OCI-LY7 (cell line): ENCODE measurements at places on chromosomes 2 and 18. TPM values are rescaled to one million over a fixed set of nuclear protein-coding genes. Genes with fewer than 3 reads are reported as not detected.

DNA sequence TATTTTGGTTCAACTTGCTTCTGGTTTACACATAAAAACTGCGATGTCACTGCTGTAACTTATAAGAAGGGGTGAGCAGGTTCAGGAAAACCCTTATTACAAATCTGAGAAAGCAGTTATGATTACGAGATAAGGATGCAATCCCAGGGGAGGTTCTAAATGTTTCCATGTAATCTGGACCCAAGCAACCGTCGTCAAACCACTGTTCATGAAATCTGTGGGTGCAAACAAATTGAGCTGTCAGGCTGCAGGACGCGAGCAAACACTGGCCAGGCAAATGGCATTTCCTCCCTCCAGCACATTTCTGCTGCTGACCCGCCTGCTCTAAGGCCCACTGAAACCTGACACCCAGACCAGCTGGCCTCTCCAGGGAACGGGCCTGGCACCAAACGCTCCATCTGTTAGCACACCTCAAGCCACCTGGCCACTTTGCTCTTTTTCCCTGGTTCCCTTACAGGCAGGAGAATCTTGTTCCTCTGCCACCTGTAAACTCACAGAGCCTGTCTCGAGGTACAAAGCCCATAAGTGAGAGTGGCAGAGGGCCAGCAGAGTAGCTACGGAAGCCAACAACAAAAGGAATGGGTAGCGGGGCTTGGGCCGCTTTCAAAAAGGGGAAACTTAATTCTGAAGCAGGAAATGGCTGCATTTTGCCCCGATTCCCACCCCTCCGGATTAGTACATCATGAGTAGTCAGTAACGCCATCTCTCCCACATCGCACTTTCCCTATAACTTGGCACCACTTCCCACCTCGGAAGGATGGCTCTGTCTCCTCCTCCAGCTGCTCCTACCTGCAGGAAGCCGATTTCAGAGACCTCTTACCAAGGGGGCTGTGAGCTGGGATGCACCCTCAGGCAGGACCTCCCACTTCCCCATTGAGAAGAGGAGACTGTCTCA, 26.5 kb downstream of the CRACDL start:
- DNase-seq, result peak; percentile 79

GRCh38 chr18:49788327-49788898, 24.9 kb downstream of the ACAA2 start:
- DNase-seq, result no peak

Gene CCDC68
- total RNA-seq, result not detected in 2 replicates

DNA sequence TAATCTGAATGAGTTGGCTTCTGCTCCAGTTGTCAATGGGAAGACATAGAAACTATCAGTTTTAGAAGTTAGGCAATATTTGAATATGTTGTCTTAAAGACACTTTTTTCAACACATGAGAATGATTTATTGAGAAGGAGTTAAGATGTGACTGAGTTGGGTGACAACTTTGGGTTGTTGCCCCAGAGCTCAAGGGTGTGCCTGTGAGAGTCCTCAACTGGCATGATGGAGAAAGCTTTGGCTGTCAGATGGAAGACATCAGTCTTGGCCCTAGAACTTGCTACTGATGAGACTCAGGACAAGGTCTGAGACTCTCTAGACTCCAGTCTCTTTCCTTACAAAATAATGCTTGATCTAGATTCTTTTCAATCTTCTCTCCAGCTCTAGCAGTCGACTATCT, 69.0 kb upstream of the CTAGE1 start:
- DNase-seq, result no peak

- no peak for DNase-seq
Observed at GRCh38 chr2:219099329-219099728, 38.6 kb upstream of the IHH start.

DNA sequence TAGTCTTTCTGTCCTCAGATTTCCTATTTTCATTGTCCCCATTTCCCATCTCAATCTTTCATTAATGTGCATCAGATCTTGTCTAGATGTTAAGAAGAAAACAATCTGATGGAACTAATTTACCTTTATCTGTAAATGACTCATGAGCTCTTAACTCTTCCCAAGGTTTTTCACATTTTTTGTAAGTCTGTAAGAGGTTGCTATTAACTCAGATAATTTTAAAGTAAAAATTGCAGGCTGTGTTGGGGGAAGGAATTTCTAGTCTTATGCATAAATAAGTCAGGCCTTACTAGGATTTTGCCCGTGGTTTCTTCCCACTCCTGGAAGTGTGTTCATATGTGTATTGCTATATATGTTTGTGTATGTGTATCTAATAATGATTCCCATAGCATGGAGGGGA, 4.3 kb downstream of the NAB1 start:
- DNase-seq, result no peak

DNA sequence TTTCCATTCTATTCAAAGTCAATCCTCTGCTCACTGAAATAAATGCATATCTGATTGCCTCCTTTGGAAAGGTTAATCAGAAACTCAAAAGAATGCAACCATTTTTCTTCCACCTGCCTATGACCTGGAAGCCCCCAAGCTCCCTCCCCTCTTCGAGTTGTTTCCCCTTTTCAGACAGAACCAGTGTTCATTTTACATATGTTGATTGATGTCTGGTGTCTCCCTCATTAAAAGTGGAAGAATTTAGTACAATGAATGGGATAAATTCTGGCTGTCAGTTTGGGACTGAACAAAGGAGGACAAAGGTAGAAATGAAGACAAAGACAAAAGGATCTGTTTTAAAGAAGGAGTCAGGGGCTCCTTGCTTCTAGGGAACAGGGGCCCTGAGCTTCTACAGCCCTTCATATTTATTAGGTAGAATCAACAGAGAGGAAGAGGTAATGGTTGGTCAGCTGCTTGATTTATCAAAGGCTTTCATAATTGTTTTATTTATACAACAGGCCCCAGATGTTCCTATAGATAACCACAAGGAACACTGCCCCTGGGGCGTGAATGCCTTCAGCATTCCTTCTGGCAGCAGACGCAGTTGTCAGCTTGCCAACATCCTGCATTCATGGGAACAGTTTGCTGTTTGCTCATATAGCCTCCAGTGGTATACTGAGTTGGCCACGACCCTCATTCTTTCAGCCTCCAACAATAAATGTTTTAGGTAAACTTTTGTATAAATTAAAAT, 949.8 kb upstream of the LRATD1 start:
- DNase-seq, result no peak

Gene ALK
- total RNA-seq, result not detected in 2 replicates

DNA sequence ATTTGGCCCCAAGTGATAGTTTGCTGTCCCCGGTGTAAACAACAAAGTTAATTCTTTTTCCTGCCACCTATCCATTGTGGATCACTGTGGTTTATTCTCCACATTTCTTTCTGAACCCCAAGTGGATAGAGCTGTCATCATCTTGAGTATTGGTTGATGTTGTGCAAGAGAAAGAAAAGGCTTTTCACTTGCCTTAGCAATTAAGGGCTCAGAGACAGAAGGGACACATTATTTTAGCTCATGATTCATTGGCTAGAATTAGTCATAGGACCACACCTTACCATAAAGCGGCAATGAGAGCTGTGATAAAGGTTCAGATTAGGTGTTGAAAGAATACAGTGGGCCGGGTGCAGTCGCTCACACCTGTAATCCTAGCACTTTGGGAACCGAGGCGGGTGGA, 442.1 kb upstream of the DCC start:
- DNase-seq, result no peak

Gene SLC30A3
- total RNA-seq, result 61.0 and 71.6 TPM in 2 replicates

Gene SNED1
- total RNA-seq, result 13.6 and 15.3 TPM in 2 replicates

DNA sequence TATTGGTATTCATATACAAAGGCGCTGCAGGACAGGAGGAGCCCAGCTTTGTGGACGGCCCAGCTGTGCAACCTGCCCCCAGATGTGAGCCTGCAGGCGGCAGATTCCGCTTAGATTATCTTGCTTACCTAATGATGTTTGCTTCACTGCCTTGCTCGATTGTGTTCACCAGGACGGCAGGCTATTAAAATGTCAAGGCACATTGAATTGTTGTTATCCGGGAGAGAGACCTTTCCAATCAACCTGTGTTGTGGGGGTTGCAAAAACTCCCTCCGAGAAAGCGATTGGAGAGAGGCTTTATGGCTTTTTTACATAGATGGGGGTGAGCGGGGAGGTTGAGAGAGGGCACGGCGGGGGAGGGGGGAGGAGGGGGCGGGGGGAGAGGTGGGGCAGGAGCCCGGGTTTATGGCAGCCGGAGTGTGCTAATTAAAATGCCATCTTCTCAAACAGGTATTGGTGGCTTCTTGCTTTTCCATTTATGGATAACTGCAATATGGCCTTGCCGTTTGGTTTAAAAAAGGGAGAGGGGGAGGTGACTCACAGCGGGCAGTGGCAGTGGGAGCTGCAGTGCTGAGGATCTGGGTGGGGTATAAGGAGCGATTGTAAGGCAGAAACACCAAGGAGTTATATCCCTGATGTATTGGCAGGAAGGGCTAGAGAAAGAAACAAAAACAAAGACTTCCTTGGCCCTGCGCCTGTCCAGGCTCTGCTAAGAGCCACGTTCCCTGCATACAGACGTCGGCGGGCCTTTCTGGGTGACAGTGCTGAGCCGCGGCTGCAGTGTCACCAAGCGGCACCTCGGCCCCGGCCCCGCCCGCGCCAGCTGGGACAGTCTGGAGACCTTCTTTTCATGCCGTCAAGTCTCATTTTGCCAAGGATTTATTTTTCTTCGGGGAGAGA, 97.2 kb downstream of the INSIG2 start:
- DNase-seq, result peak; percentile 37

DNA sequence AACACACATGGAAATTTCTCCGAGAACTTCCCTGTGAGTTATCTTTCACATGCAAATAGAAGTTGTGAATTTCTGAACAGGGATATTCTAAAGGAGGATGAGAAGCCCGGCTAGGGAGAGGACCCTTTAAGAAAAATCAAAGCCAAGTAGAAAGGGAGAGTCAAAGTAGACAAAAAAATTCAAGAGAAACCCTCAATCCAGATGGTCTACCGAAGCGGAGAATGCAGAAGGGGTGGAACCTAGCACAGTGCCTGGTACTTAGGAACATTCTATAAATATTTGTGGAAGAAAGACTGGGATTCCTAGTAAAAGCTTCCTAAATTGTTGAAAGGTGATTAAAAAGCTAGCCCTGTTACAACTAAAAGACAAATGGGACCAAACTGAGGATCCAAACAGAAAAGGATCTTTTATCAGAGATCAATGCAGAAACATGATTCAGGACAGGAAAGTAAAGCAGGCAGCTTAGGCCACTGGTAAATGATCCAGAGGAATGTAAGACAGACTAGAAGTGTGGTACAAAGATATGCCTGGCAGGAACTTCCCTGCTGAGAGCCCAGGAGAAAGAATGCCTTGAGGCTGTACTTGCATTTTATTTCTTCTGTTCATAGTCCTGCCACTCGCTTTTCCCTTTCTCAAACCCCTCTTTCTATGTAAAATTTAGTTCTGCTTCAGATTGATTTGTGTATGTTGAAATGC, 19.5 kb upstream of the GLS start:
- no peak for DNase-seq

Gene CFAP210
- not detected in 2 replicates for total RNA-seq

GRCh38 chr2:29940706-29941105, 19.3 kb upstream of the ALK start:
- no peak for DNase-seq

DNA sequence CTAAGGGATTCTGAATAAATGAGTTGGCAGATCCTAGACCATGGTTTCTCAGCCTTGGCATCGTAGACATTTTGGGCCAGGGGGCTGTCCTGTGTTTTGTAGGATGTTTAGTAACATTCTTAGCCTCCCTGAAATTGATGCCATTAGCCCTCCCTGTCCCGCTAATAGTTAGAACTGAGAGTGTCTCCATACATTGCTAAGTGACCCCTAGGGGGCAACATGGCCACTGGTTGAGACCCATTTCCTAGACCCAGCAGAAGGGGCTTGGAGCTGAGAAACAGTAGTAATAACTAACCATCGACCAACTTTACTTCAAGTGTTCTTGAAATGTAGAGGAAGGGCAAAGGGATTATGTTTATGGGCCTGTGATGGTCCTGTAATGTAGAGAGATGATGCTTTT, 40.8 kb downstream of the KCMF1 start:
- peak; percentile 14 for DNase-seq

Gene SP5
- total RNA-seq, result not detected in 2 replicates

GRCh38 chr18:79452190-79452990, 56.7 kb downstream of the NFATC1 start:
- DNase-seq, result no peak

DNA sequence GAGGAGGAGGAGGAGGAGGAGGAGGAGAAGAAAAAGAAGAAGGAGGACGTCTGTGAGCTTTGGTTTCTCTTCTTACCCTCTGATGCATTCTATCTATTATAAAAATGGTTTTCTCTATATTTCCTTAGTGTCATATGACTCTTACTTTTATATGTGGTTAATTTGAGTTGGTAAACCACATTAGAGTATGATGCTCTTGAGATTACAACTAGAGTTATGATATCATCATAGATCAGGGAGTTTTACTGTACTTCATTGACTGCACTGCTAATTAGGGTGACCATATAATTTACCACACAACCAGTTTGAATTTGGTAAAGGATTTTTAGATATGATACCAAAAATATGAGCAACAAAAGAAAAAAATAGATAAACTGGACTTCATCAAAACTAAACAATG, 166.4 kb downstream of the ZNF385B start:
- no peak for DNase-seq

GRCh38 chr2:110116033-110116710, 550 bp upstream of the MALL start:
- no peak for DNase-seq

DNA sequence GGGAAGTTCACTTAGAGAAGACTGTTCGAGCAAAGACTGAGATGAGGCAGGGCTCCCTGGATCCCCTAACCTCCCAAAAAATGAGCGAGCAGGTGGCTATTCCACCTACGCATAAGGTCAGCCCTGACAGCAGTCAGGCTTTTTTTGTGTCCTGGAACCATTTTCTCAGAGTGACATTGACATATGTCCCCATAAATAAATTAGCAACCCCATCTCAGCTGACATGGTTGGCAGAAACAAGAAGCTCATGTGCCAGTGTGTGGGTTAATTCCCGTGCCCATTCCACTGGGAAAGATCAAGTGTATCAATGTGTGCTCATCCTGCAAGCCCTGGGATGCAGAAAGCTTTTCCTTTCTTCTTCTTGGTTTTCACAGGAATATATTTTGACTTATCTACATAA, 740.4 kb upstream of the CELF4 start:
- DNase-seq, result no peak

Gene ARHGAP15
- 72.1 and 84.1 TPM in 2 replicates for total RNA-seq

DNA sequence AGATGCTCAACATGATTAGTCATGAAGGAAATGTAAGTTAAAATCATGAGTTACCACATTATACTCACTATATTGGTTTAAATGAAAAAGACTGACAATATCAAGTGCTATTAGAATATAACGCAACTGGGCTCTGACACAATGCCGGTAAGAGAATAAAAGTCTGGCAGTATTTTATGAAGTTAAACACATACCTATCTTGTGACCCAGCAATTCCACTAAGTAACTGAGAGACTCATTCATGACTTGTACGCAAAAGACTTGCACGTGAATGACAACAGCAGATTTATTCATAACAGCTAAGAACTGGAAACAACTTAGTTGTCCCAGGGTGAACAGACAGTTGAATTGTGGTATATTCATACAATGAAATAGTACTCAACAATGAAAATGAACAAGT, 342.1 kb downstream of the SLC4A3 start:
- no peak for DNase-seq

DNA sequence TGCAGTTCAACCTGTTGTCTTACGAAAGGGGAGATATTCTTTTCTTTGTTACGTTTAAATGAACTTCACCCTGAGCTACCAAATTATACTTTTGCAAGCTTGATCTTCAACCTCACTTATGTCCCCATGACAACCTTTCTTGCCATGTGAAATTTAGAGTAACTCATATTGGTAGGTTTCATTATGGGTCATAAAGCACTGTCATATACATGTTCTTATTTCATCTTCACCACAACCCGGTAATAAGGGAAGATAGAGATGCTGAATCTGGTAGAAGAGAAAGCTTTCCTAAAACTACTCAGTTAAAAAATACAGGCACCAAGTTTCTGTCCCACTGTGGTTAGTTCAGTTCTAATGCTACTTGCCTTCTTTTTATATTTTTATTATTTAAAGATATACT, 208.5 kb upstream of the NRP2 start:
- DNase-seq, result no peak
